NCI-H1105 treated with DMSO at 0.1 percent for 48 hours (cell line): ENCODE measurements at places on chromosomes 6 and 20.

DNA sequence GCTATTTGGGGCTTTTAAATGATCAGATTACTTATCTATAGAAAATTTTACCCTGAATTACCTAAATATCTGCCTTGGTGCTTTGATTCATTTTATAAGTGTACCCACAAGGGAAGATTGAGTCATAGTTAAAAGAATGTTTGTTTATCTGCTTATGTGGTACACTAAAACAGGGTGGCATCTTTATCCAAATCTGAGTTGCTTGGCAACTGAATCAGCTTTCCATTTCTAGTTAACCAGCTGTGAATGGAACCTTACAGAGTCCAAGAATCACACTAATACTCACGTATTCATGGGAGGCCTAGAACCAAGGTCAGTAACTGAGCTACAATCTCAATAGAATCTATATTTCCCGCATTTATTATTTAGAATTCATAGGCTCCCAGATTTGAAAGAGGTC, 44.0 kb upstream of the CAP2 start:
- no peak for DNase-seq

DNA sequence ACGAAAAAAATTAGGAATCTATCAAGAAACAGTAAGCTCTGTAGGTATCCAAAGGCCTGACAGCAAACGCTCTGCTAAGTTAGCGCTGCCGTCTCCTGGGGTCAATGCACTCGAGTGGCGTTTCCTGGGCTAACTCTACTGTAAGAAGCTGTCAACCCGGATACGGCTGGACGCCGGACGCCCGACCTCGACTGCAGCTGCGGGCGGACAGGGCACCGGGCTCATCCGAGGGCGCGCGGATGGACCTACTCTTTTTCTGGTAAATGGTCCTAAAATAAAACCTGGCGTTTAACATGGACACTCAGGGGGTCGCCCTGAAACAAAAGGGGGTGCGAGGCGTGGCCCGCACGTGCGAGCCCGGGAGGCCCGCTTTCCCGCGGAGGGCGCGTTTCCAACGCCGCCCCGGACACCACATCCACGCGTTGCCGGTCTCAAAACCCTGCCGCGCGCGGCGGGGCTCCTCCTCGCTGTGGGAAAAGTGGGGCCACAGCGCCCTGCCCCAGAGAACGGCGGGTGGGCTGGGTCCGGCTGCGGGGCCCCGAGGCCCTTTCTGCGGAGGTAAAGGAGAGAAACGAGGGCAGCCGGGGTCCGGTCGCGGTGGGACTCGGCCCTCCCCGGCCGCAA, 537 bp downstream of the TCP1 start:
- DNase-seq, result peak; percentile 22

DNA sequence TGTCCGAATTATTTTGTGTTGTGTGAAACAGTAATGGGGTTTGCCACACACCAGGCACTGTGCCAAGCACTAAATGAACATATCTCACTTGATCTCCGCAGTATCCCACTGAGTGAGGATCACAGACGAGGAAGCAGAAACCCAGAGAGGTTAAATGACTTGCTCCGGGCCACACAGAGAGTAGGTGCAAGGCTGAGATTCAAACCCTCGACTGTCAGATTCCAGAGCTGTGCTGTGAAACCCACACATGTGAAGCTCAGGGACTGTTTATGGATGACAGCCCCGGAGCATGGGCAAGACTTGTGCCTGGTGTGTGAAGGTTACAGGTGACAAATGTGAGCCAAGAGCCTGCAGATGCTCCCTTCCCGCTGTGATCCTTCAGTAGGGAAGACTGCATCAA, 87.8 kb upstream of the SIRPA start:
- DNase-seq, result no peak

GRCh38 chr20:31806564-31807355, 12.4 kb upstream of the MYLK2 start:
- no peak for DNase-seq

DNA sequence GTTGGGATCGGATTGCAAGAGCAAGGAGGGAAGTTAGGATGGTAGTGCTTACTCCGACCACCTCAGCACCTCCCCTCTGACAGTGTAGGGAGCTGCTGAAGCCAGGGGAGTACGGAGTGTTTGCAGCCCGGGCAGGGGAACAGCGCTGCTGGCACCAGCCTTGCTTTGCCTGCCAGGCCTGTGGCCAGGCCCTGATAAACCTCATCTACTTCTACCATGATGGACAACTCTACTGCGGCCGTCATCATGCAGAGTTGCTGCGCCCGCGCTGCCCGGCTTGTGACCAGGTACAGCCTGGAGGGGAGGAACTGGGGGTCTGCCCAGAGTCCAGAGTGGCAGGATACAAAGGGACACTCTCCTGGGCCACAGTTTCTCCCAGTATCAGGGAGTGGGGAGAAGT, 2.2 kb upstream of the TOMM6 start:
- no peak for DNase-seq

DNA sequence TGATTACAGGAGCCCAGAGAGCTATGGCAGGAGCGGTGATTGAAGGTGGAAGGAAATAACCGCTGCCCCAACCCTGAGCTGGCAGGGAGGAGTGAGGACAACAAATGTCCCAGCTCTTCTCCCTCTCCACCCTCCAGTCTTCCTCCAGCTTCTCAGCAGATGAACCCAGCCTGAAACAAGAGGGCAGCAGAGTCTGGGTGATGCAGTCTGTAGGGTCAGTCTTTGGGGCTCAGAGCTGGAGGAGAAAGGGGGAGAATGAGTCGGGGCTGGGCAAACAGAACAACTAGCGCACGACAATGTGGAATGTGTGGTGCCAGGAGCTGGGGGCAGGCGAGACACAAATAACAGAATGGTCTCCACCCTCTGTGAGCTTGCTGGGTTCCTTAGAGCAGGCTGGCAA, 4.5 kb upstream of the GUCA1A start:
- DNase-seq, result no peak

- DNase-seq, result peak; percentile 73
Measured at GRCh38 chr6:34791164-34791700, 651 bp upstream of the BLTP3A start.

- DNase-seq, result no peak
Measured at GRCh38 chr20:38114353-38114791, 50.7 kb downstream of the TGM2 start.

GRCh38 chr20:10300582-10301446, 82.2 kb downstream of the SNAP25 start:
- peak; percentile 15 for DNase-seq

GRCh38 chr6:42735976-42736375, 9.9 kb downstream of the TBCC start:
- DNase-seq, result no peak

DNA sequence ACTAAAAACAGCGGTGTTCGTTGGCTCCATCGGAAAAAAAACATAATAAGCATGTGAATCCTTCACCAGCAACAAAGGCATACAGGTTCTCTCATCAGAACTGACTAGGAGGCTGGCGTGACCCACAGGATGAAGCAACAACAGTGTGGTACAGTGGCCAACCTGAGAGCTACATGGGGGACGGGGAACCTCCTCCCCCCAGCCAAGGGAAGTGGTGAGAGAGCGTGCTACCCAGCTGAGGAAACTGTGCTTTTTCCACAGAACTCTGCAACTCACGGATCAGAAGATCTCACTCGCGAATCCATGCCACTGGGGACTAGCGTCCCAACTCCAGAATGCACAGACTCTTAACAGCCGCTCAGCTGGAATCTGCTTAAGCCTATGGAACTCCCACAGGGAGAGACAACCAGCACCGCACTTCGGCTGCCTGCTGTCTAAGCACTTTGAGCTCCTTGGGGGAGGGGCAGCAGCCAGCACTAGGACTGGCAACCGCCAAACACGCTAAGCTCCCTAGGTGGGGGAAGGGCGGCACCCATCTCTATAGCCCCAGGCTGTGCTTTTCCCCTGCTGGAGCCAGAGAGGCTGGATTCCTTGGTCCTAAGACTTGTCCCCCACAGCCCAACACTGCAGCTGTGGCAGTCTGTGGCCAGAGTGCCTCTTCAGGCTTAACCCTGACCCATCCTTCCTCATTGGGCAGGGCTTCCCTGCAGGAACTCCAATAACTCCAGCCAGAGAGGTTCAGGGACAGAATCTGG, 538.3 kb upstream of the BTBD3 start:
- no peak for DNase-seq

GRCh38 chr6:17132967-17133366, 31.1 kb downstream of the STMND1 start:
- no peak for DNase-seq

DNA sequence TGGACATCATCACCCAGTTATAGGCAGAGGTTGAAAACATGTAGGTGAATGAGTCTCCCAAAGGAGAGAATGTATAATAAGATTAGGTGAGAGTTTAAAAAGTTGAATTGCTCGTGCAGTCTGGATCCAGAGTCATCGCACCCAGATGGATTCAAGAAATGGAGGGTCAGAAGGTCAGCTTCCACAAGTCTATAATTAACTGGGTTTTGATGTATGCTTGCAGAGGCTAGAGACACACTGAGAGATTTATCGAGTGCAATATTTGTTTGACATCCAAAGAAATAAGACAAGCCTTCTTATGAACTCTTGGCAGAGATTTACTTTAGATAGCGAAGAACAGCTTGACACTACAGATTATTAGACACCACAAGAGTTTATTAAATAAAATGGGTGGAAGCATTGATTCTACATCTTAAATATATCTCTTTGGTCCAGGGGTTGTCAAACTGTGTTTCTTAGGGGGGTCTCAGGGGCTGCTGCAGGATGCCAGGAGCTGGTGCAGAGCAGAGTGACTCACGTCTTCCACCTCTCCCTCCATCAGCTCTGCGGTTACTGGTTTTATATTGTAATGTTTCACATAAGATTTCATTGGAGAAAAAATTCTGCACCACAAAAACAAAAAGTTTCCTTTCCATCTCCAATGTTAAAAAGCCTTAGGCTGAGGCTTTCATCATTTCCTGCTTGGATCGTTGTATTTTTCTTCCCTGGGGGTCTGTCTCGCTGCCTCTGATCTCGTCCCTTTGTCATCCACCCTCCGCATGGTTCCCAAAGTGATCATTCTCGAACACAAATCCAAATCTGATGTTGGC, 176.2 kb upstream of the AHI1 start:
- no peak for DNase-seq
